K562 (cell line): ENCODE measurements at places on chromosomes 2 and 18. TPM values are rescaled to one million over a fixed set of nuclear protein-coding genes. Genes with fewer than 3 reads are reported as not detected.

GRCh38 chr2:30800159-30800558, 7.1 kb downstream of the CAPN13 start:
- DNase-seq: no peak

DNA sequence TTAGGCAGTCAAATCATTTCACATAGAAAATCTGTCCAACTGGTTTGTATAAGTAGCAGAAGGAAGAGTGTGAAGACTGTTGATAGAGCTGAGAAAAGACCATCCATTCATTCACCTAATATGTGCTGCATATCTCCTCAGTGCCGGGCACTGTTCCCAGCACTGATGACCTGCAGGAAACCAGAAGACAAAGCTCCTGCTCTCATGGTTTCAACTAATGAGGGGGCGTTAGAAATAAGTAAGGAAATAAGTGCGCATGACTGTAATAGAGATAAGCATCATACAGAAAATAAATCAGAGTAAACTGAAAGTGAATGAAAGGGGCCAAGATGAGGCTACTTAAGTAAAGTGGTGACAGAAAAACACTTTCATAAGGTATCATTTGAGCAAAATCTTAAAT, 427.5 kb upstream of the CDH20 start:
- no peak for DNase-seq

The VWC2L gene
- total RNA-seq: not detected in 2 replicates

The C1QL2 gene
- not detected in 2 replicates for total RNA-seq
